ENCODE measurements at places on chromosomes 16 and 17.
A peak's percentile ranks its signal among the peaks of the same experiment; 100 is the strongest.

DNA sequence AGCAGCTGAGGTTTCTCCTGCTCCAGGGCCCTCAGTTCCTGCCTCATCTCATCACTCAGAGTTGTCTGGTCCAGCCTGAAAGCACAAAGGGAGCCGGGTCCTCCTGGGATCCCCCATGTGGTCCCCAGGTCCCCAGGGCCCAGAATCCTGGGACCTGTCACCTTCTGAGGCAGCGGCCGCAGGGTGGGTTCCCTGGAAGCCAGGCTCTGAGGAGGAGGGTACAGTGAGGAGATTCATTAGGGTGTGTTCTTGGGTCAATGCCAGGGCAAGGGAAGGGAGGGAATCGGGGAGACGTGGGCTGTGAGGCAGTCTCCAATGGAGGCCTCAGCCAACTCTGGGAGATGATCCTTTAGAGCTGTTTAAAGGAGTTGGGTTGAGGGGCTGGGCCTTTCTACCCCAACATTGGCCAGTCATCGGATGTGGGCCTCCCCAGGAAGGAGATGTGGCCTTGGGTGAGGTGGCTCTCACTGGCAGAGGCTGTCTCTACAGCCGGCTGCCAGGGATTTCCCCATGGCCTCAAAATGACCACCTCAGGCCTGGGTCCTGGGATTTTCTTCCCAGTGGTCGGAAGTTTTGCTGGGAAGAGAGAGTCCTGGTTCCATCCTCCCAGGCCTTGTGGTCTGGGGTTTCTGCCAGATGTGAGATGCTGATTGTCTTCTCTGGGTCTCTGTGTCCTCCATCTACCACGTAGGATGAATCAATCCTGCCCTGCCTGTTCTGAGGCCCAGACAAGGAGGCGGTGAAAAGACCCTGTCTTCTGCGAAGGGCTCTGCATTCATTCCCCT lies 47.3 kb downstream of the NLRP1 start:
- DNase-seq, result no peak

DNA sequence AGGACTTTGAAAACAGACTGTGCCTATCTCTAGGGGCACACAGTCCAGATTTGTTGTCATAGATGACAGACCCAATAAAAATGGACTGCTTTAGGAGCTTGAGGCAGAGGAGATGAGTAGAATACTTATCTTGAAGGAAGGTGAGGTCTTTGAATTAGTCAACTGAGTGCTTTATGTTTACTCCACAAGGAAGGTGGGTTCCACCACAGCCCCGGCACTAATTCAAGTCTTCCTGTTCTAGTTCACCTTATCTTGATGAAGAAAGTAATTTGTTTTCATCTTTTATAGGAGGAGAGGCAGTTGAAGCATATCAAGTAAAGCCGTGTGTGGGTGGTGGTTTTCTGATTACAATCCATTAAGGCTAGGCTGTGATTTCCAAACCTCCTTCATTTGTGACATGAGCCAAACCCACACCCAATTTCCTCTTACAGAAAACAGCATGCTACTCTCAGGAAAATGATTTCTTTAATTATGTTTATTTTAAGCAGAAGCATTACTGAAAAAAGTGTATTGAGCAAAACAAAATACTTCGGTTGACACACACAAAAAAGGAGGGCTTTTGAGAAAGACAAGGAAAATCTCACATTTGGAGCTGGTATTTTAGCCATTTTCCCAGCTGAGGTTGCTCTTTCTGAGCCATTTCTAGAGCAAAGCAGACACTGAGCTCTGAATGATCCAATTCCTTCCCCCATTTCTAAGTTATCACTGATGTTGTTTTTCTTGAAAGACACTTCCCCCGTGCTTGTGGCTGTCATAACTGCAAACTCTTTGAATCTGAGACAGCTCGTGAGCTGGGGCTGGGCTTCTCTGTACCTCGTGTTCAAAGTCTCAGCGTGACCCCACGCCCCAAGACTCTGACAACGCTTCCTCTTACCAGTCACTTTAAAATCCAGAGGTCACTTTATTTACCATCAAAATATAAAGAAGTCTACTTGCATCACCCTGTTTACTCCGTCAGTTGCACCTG lies 35.4 kb downstream of the CDRT15 start:
- DNase-seq, result no peak

- no peak for DNase-seq
Measured at GRCh38 chr16:88759245-88759975, 25.6 kb downstream of the PIEZO1 start.

GRCh38 chr17:6551356-6551755 lies 5.0 kb downstream of the PITPNM3 start:
- no peak for DNase-seq

- no peak for DNase-seq
Measured at GRCh38 chr16:2243781-2244180, 7.5 kb downstream of the DNASE1L2 start.

- peak; percentile 85 for DNase-seq
Measured at GRCh38 chr17:17206124-17206912, at the start of gene PLD6. TSS of gene PLD6 (minus strand) at chr17:17206333. CDS start at chr17:17206286, 47 bp downstream.

DNA sequence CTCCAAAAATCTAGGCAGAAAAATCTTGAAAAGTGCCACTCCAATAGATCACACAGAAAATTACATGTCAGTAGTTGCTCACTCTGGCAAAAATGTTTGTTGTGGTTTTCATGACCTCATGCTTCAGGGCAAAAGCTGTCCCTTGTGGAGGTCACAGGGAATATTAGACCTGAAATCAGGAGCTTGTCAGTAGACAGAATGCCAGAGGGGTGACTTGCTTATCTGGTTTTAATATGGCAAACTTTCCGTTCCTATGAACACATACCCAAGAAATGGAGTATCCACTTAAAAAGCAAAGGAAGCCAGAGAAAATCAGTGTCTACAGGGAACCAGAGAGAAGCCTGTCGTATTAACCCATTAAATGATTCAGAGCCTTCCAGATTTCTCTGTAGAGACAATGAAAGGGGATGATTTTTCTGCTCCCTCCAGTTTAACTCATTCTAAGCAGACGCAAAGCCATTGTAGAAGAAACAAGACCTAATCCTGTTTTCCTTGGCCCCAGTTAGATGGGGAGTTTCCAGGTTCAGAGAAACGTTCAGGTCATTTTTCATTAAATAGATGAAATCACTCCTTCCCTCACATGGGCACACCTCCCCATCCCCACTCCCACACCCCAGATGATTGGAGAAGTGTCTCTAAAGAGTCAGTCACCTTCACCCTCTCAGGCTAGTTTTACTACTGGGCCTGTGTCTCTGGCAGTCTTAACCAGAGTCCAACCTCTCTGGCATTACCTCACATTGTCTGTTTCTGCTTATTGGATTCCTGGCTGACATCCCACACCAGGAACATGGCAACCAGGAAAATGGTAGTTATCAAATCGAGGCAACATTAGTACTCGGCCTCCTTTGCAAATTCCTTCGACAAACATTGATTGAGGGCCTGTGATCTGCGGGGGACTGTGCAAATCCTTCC lies 6.0 kb downstream of the SOX9 start:
- DNase-seq, result peak; percentile 67

DNA sequence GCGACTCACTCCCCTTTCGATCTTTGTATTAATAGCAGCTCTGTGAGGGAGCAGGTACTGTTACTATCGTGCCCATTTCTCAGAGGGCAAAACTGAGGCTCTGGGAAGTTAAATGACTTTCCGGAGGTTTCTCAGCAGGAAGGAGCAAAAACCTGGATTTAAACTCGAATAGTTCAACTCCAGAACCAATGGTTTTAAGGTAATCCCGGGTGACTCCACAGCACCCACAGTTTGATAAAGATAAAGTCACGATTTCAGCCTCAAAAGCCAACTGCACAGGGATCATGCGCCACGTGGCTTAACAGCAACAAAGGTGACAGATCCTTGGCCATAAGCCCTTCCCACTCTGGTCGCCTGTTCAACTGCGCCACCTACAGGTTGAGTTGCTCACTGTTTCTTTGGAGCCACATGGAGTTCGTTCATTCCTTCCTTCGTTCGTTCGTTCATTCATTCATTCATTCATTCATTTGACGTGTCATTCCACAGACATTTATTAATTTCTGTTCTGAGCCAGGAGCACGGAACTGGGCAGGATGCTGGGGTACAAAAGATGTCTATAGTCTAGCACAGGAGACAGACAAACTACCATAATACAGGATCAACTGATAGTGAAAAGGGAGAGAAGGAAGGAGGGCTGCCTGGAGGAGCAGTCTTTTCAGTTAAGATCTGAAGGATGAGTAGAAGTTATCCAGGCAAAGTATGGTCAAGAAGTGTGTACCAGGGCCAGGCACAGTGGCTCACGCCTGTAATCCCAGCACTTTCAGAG lies 134.8 kb downstream of the HS3ST2 start:
- DNase-seq, result peak; percentile 87

DNA sequence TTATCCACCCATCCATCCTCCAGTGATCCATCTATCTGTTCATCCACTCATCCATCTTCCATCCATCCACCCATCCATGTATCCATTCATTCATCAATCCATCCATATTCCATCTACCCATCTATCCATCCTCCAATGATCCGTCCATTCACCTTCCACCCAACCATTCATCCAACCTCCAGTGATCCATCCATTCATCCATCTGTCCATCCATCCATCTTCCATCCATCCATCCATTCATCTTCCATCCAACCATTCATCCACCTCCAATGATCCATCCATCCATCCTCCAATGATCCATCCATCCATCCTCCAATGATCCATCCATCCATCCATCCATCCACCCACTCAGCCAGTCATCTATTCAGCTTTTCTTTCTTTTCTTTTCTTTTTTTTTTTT lies 156.5 kb upstream of the WSCD1 start:
- DNase-seq, result no peak

DNA sequence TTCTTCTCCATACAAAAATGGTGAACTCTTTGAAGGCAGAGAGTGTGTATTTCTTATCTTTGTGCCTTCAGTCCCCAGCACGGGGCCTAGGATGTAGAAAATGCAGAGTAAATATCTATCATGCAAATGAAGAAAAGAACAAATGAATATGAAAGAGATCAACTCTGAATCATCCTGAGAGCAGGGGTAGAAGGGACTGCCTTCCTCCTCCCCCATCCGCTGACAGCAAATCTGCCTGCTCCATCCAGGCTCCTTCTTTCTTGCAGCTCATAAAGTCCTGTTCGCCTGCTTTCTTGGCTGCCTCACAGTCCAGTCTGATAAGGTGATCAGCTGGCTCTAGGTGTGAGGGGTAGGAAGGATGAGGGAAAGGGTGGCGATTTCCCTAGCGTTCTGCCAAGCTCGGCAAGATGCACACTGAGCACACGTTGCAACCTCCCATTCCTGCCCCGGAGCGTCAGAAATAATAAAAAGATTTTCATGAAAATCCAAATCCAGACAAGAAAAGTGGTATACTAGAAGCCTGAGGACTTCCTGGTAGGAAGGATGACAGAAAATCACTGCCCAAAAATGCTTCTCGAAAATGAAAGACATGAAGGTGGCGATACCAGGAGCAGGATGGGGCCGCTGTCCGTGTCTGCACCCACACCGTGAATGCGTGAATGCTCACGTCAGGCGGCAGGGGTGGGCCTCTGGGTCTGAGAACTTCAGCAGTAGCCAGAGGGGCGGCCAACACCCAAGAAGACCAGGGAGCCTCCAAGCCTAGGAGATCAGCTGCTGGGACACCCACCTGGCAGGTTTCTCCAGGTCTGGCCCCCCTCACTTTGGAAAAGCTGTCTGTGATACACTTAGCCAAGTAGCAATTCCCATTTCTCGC lies 67.1 kb downstream of the VPS53 start:
- no peak for DNase-seq

- no peak for DNase-seq
Measured at GRCh38 chr17:32733401-32733800, 143.5 kb downstream of the MYO1D start.

GRCh38 chr16:17389384-17389783 lies 81.4 kb downstream of the XYLT1 start:
- no peak for DNase-seq
